ENCODE measurements at places on chromosomes 1 and 21.

- peak; percentile 67 for DNase-seq
Measured at GRCh38 chr1:27306892-27307761, 14.8 kb upstream of the TMEM222 start.

DNA sequence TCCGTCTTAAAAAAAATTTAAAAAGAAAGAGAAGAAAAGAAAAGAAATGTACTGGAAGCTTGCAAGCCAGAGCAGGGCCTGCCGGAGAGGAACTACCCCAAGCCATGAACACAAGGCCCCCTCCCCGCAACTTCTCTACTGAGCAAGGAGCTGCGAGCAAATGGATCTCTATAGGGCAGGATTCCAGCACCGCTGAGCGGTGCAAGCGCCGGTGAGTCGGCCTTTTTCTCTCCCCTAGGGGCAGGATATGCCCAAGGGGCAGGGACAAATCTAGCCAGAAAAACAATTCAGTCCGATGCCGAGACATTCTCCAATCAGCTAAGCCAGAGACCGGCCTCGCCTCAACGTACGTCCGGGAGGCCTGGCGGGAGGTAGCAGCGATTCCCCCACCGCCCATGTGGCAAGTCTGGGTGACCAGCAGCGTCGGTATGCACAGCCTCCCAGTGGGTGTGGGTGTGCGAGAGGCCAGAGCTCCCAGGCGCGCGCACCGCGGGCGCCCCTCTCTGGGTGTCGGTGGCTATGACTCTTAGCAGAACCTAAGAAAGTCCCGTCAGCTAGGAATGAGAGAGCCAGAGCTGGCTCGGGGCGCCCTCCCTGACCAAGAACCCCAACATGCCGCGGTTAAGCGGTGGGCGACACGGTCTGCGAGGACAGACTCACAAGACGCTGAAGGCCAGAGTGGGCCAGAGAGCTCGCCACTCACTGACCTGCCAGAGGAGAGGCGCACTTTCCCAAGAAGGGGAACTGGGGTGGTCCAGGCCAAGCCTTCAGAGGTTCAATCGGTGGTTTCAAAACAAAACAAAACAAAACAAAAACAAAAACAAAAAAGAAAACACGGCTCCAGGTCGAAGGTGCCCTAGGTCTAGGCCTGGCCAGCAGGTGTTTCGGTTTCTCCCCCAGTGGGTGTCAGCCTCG lies 1.9 kb downstream of the CSMD2 start:
- peak; percentile 32 for DNase-seq

- DNase-seq, result peak; percentile 88
Measured at GRCh38 chr1:216600730-216601609, 122.3 kb downstream of the ESRRG start.

GRCh38 chr1:151171190-151171589 lies 4.6 kb downstream of the TMOD4 start:
- DNase-seq, result no peak

GRCh38 chr1:112255080-112255479 lies 140.9 kb upstream of the CTTNBP2NL start:
- DNase-seq, result no peak

DNA sequence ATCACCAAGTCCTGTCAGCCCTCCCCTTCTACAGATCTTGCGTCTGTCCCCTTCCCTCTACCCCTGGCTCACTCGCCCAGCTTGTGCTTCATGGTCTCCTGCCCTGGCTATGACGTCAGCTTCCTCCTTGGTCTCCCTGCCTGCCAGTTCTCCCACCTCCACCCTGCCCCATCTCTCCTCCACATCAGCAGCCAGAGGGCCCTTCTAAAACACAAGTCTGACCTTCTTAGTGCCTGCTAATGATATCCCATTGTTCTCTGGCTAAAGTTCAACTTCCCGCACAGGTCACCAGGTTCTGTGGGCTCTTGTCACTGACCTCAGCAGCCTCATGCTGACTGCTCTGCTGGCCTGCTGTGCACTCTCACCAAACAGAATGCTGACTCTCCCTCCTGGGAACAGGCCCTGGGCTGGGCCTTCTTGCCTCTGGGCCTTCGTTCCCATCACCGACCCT lies 24.7 kb upstream of the MYCL start:
- no peak for DNase-seq

- DNase-seq, result no peak
Measured at GRCh38 chr1:40385437-40386358, 12.2 kb downstream of the SMAP2 start.

DNA sequence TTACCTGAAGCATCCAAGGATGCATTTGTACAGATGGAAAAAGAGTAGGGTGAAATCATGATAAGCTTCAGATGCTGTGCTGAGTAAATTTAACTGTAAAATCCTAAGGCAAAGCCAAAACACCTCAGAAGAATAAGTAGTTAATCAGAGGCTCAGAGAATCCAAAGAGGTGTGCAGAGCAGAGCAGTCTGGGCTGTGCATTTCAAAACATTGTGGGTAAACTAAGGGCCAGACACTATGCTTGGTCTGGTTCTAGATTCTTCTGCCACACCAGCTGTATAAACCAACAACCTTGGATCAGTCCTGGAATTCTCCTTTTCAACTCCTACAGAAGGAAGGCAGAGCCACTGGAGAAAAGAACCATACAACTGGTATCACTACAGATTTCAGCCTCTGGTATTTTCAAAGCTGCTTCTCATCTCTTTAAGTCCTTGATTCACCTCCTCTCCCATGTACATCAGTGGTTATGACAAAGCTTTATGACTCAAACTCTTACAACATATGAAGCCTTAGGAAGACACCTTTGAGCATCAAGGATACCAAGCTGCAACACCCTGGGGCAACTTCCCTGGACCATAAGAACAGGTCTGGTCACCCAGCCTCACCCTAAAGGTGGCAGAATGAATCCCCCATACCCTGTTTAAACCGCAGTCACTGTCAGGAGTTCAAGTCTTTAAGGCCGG lies 11.6 kb upstream of the HIPK1 start:
- no peak for DNase-seq

DNA sequence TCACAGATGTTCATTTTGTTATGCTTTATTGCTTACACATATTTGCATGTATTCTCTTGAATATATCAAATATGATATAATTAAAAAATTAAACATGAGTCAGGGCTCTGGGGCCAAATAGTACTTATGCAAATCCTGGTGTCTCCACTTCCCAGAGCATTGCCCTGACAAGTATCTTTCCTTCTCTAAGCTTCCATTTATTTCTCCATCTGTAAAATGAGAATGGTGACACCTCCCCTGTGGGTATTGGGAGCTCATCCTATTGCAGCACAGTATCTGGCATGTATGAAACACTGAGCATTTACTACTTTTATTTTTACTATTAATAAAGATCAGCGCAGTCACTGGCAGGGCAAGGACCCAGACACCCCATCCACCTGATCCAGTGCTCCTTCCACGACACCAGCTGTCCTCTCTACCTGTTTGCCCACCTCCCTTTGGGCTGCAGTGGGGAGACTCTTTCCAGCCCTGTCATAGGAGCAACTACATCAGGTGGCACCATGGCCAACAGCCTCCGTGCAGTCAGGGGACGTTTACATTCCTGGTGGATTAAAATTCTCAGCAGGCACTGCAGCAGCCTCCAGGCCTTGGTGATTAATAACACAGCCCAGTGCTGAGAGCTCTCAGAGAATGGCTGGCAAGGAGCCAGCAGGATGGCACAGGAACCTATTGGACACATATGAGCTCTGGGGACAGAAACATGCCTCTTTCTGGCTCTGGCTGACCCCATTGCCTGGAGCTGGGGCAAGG lies 113.0 kb downstream of the DMRTB1 start:
- peak; percentile 53 for DNase-seq

Measured in WERI-Rb-1 (cell line).